GM12878 (cell line): ENCODE measurements at places on chromosomes 6 and 20. TPM values are rescaled to one million over a fixed set of nuclear protein-coding genes. Genes with fewer than 3 reads are reported as not detected.
A peak's percentile ranks its signal among the peaks of the same experiment; 100 is the strongest.

DNA sequence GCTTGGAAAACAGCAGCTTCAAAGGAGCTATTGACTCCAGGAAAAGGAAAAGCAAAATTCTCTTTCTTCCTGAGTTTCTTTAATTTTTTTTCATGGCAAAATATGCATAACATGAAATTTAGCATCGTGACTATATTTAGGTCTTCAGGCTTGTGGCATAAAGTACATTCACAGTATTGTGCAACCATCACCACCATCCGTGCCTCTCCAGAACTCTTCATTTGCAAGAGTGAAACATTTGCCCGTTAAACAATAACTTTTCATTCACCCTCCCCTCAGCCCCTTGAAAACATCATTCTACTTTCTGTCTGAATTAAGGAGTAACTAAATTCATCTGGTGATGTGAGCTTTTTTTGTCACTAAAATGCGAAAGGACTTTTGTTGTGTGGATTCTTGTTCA lies 251.7 kb downstream of the PHACTR1 start:
- H3K36me3 ChIP-seq = no peaks in the 10 kb centered on the region
- no peak for DNase-seq
- no peak overlapping the region for H3K27ac ChIP-seq
- H3K4me3 ChIP-seq = no peak overlapping the region
- no peaks in the 10 kb centered on the region for H3K4me1 ChIP-seq

DNA sequence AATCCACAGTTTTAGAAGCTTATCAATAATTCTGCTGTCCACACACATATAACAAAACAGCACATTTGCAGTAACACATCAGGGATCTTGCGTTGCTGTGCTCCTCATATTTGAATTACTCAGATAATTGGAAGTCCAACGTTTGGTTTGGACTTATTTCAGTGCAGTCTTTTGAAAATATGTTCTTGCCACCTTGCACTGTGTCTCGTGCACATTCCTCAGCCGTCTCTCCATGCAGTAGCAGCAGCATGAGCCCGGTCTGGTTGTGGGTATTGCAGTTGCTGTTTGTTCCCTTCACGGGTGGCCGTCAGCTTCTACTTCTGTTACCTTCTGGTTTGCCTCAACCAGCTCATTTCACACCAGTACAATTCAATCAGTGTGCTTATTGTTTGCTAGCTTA lies 215.5 kb downstream of the SLC24A3 start:
- peaks cover 5% of the 10 kb centered on the region; the same call in 1 of the 2 replicates for H3K4me1 ChIP-seq
- no peaks in the 10 kb centered on the region for H3K27me3 ChIP-seq
- no peak overlapping the region for H3K27ac ChIP-seq
- H3K4me3 ChIP-seq = no peak overlapping the region

DNA sequence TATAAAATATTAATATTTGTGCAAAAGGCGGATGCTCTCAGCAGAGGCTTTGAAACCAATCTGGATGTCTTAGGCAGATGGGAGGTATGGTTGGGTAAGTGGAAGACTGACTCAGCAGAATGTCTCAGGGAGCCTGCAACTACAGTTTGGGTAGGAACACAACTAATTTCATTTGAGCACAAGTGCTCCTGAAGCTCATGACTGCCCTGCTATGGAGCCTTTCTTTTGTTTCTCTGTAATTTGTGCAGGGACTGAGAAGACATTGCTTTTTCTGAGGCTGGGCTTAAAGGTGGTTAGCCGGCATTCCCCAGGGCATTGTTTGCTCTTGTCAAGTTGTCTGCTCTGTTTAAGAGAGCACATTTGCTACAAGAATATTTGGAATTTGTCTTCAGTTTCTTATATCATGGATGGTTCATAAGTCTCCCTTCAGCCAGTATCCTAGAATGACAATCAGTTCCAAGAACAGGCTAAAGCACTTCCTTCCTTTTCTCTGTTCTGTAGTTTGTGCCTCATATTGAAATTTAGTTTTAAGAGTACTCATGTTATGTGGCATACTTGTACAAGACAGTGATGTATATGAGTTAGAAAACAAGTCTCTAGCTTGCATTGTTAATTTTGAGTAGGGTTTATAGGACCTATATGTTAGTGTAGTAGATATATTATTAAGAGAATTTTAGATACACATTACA lies 208.3 kb downstream of the ZFAND3 start:
- no peak for DNase-seq
- H3K36me3 ChIP-seq = no peaks in the 10 kb centered on the region
- H3K27ac ChIP-seq = peak overlapping the region; percentile 8; the same call in 1 of the 2 replicates
- no peaks in the 10 kb centered on the region for H3K27me3 ChIP-seq
- no peak overlapping the region for H3K4me3 ChIP-seq
- peaks cover 4% of the 10 kb centered on the region; the same call in 1 of the 2 replicates for H3K4me1 ChIP-seq

DNA sequence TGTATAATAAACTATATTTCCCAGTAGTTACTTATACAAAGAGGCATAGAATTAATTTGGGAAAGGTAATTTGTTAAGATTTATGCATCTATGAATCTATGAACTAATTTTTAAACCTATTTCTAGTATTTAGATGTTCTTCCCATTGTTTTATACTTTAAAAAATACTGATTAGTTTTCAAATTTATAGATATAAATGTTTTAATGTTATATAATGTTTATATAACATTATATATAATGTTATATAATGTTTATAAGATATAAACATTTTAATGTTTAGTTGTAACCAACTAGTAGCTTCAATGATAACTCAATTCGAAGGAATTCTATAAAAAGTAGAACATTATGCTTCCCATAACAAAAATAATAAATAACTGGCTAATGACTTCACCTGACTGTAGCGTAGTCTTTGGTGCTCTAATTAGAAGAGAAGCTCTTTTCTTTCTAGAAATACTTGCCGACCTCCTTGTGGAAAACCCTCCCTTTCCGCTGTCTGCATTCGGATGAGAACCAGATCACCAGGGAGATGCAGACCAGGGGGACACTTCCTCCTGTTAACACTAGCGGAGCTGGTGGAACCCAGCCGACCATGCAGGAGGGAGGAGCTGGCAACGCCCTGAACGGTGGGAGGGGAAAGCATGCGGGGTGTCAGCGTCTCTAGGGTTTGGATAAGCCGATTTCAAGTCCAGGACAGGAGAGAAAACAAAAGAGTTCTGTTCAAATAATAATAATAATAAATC lies 158.4 kb downstream of the OR2B2 start:
- H3K4me1 ChIP-seq = peaks cover 9% of the 10 kb centered on the region; the same call in 1 of the 2 replicates
- peak overlapping the region; percentile 58 for H3K4me3 ChIP-seq
- peak overlapping the region; percentile 48 for H3K27ac ChIP-seq
- DNase-seq = peak; percentile 72
- no peaks in the 10 kb centered on the region for H3K27me3 ChIP-seq

GRCh38 chr6:90144396-90144795 lies 152.2 kb downstream of the BACH2 start:
- H3K36me3 ChIP-seq = no peaks in the 10 kb centered on the region
- no peak overlapping the region for H3K4me3 ChIP-seq
- no peaks in the 10 kb centered on the region for H3K4me1 ChIP-seq
- H3K27ac ChIP-seq = no peak overlapping the region
- no peak for DNase-seq

GRCh38 chr6:169034516-169035167 lies 219.0 kb downstream of the THBS2 start:
- H3K36me3 ChIP-seq = no peaks in the 10 kb centered on the region
- H3K27me3 ChIP-seq = no peaks in the 10 kb centered on the region
- no peaks in the 10 kb centered on the region for H3K4me1 ChIP-seq
- no peak overlapping the region for H3K4me3 ChIP-seq

- no peaks in the 10 kb centered on the region for H3K36me3 ChIP-seq
- H3K4me3 ChIP-seq = no peak overlapping the region
- H3K4me1 ChIP-seq = no peaks in the 10 kb centered on the region
- no peak overlapping the region for H3K27ac ChIP-seq
- no peaks in the 10 kb centered on the region for H3K27me3 ChIP-seq
Measured at GRCh38 chr20:24357177-24357576, 112.3 kb upstream of the SYNDIG1 start.

GRCh38 chr20:36334281-36335205 lies 28.4 kb downstream of the DLGAP4 start:
- H3K36me3 ChIP-seq = no peaks in the 10 kb centered on the region
- H3K27me3 ChIP-seq = no peaks in the 10 kb centered on the region
- DNase-seq = no peak
- no peak overlapping the region for H3K4me3 ChIP-seq

- H3K27ac ChIP-seq = no peak overlapping the region
- no peaks in the 10 kb centered on the region; the same call in 1 of the 2 replicates for H3K36me3 ChIP-seq
- no peak for DNase-seq
- H3K4me1 ChIP-seq = no peaks in the 10 kb centered on the region
- no peaks in the 10 kb centered on the region for H3K27me3 ChIP-seq
- H3K4me3 ChIP-seq = no peak overlapping the region
Measured at GRCh38 chr6:10779076-10779475, 31.5 kb downstream of the TMEM14B start.

- H3K4me1 ChIP-seq = no peaks in the 10 kb centered on the region
- no peaks in the 10 kb centered on the region for H3K36me3 ChIP-seq
- H3K27me3 ChIP-seq = no peaks in the 10 kb centered on the region
- H3K4me3 ChIP-seq = no peak overlapping the region
- DNase-seq = no peak
- no peak overlapping the region for H3K27ac ChIP-seq
Measured at GRCh38 chr6:114288701-114289495, 53.9 kb downstream of the HS3ST5 start.

DNA sequence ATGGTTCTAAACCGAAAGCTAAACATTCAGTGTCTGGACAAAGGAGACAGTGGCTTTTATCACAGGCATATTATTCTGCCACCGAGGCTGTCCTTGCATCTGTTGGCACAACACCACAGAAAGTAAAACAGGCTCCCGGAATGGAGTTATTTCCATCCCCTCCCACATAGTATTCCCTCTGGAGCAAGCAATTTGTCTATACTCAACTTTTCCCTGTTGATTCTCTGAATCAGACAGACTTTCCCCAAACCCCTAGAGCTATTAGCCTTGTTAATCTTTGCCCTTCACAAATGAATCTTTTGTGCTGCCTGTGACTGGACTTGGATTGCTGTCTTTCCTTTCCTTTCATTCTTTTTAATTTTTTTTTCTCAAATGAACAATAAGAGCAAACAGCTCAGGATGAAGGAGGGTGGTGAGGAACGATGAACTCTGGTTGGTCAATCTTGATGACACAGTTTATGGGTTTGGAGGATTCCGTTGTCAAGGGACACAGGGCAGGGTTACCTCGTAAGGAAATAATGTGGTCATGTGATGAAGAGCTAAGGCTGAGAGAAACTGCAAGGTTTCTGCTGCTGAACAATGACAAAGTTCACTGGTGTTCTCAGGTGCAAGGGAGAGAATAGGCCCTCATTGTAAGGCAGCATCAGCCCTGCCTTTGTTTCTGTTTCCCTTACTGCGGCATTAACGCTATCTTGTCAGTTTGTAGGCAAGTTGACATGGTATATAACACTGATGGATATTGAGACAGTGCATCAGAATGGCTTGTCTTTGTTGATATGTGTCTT lies 275.0 kb upstream of the BMP2 start:
- no peaks in the 10 kb centered on the region for H3K36me3 ChIP-seq
- H3K4me1 ChIP-seq = no peaks in the 10 kb centered on the region
- no peak overlapping the region for H3K27ac ChIP-seq
- no peaks in the 10 kb centered on the region; the same call in 1 of the 2 replicates for H3K27me3 ChIP-seq
- no peak for DNase-seq
- no peak overlapping the region for H3K4me3 ChIP-seq

DNA sequence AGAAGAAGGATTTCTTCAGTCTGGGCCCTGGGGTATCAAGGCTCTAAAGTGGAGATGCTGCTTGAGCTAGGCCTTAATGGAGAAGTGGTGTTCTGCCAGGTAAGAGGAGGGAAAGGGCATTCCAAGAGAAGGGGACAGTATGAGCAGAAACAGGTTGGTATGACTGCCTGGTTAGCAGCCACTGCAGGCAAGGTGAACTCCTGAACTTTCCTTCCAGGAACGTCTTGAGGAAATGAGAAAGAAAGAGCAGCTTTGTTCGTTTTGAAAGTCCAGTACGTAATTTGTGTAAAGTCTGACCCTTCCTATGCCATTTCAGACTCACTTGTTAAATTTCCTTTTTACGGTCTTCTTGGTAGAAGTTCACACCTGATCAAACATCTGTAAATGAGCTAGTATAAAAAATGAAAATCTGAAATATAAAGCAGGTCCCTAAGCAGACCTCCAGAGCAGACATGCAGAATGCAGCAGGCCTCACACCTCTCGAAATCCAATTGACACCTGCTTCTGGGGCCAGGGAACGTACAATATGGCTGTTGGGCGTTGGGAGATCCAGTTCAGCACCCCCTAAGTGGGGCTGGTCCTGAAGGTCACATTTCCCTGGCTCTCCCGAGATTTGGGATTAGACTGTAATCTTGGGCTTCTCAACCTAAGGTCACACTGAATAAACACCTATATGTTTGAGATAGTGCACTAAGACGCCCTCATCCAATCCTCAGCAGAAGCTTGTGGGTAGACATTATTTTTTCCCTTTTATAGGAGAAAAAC lies 33.6 kb downstream of the MYLK4 start:
- no peak overlapping the region for H3K27ac ChIP-seq
- no peaks in the 10 kb centered on the region for H3K36me3 ChIP-seq
- H3K27me3 ChIP-seq = no peaks in the 10 kb centered on the region
- no peak overlapping the region for H3K4me3 ChIP-seq
- no peak for DNase-seq

- no peaks in the 10 kb centered on the region for H3K27me3 ChIP-seq
- H3K4me1 ChIP-seq = no peaks in the 10 kb centered on the region
- no peak overlapping the region for H3K4me3 ChIP-seq
- no peak for DNase-seq
- H3K27ac ChIP-seq = no peak overlapping the region
Measured at GRCh38 chr6:11865680-11866300, 87.2 kb upstream of the ADTRP start.

DNA sequence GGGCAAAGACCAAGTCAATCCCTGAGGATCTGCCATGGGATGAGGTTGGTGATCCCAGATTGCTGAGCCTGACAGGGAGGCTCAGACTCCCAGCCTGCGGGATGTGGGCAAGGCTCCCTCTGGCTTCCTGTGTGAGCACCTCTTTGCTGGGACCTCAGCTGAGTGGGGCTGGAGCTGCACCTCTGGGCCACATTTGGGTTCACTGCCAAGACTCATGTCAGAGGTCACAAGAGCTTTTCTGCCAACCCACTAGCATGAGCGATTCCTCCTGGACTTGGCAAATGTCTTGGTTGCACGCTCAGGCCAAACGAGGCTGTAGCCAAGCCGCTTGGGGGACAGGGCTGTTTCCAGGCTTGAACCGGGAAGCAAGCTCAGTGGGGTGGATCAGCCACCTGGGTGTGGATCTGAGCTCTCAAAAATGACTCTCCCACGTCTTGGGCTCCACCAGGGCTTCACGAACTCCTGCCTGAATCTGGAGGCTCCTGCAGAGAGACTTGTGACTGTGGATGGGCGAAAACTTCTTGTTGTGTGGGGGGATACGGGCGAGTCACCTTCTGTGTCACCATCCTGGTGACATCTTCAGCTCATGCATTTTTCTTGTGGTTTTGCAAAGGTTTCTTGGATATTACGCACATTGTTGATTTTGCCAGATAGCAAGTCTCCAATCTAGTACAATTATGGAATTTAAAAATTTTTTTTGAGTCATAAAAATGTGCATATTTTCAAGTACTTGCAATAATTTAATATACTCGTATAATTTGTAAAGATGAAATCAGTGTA lies 359.5 kb downstream of the CDH4 start:
- no peaks in the 10 kb centered on the region for H3K4me1 ChIP-seq
- no peaks in the 10 kb centered on the region for H3K36me3 ChIP-seq
- no peaks in the 10 kb centered on the region for H3K27me3 ChIP-seq
- DNase-seq = no peak

Gene HSPA1L
- total RNA-seq = 1.5 and 1.6 TPM in 2 replicates

Gene TMEM74B
- total RNA-seq = not detected in 2 replicates

Gene TCP11
- total RNA-seq = not detected in 2 replicates

Gene CCN6
- total RNA-seq = not detected in 2 replicates

Gene MOCS1
- total RNA-seq = 0.08 and 0.15 TPM in 2 replicates

Gene LST1
- 16.5 and 20.6 TPM in 2 replicates for total RNA-seq

Gene TREM2
- not detected in 2 replicates for total RNA-seq

Gene GDAP1L1
- not detected in 2 replicates for total RNA-seq

Gene PABPC1L
- 29.0 and 35.0 TPM in 2 replicates for total RNA-seq

Gene TP53TG5
- total RNA-seq = not detected in 2 replicates

Gene TREML1
- not detected in 2 replicates for total RNA-seq
